ENCODE measurements at places on chromosomes 16 and 17. TPM values are rescaled to one million over a fixed set of nuclear protein-coding genes. Genes with fewer than 3 reads are reported as not detected.

GRCh38 chr17:80893604-80894438 lies 97.8 kb upstream of the CHMP6 start:
- DNase-seq: no peak

The C16orf86 gene
- total RNA-seq: 1.8 TPM

GRCh38 chr17:7782240-7782639 lies 51.8 kb upstream of the KDM6B start:
- DNase-seq: no peak

The KRT222 gene
- not detected for total RNA-seq

The PMFBP1 gene
- total RNA-seq: not detected

DNA sequence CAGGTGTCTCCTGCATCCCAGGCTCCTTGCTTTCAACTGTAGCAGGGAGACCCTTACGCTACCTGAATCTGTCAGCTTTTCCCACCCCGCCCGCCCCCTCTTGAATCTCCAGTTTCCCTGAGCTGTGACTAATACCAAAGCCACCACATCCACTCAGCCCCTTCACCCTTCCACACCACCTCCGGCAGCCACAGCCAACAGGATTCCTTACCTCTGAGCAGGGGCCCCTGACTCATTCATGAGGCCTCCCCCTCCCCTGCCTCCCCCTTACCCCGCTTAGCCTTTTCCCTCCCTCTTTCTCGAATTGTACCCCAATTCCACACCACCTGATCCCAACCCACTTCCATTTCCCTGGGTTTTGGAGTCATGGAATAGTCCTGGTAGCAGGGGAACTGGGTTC lies 2.3 kb downstream of the STX1B start:
- DNase-seq: no peak

- no peak for DNase-seq
Observed at GRCh38 chr16:72985148-72985941, 62.6 kb downstream of the ZFHX3 start.

The LDHD gene
- not detected for total RNA-seq

The KRTAP17-1 gene
- total RNA-seq: not detected

The IGSF6 gene
- not detected for total RNA-seq

- DNase-seq: no peak
Observed at GRCh38 chr17:47915776-47916398, 19.9 kb downstream of the SP2 start.

DNA sequence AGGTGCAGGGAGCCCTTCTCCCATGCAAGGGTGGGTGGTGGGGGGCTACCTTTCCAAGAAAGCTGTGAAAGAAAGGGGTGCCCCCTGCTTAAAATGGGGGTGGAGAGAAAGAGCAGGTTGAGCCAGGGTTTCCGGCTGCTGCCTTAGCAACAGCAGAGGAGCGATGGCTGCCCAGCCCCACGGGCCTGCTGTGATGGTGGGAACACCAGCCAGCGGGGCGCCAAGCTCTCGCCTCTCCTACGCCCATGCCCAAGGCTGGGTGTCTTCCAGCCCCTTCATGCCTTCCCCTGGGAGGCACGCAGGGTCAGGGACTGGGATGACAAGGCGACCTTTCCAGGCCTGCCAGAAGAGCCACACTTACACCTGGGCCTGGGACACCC lies 3.0 kb downstream of the FMNL1 start:
- peak; percentile 21 for DNase-seq

The MRM1 gene
- total RNA-seq: 23.2 TPM

The ITGB3 gene
- not detected for total RNA-seq

GRCh38 chr17:61404663-61404912 lies 4.9 kb downstream of the TBX2 start:
- no peak for DNase-seq

GRCh38 chr17:13036751-13037150 lies 18.9 kb upstream of the ELAC2 start:
- DNase-seq: no peak

- DNase-seq: no peak
Observed at GRCh38 chr16:3030222-3031212, 6.2 kb downstream of the BICDL2 start.

DNA sequence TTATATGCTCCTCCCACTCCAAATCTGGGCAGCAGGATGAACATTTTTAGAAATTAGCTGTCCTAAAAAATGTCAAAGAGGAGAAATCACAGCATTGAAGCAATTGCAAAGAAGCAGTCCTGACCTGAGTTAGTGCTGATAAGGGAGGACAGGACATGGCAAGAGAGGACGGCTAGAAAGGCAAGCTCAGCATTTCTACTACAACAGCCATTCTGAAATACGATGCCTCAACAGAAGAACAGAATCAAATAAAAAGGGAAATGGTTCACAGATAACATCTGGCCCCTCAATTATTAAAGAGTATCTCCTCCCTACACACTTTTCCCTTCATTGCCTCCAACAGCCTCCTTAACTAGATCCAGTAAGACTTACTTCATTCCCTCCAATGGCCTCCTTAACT lies 18.3 kb downstream of the VPS53 start:
- DNase-seq: no peak

GRCh38 chr16:5461574-5461973 lies 364.0 kb upstream of the EEF2KMT start:
- no peak for DNase-seq

The FNDC8 gene
- not detected for total RNA-seq

DNA sequence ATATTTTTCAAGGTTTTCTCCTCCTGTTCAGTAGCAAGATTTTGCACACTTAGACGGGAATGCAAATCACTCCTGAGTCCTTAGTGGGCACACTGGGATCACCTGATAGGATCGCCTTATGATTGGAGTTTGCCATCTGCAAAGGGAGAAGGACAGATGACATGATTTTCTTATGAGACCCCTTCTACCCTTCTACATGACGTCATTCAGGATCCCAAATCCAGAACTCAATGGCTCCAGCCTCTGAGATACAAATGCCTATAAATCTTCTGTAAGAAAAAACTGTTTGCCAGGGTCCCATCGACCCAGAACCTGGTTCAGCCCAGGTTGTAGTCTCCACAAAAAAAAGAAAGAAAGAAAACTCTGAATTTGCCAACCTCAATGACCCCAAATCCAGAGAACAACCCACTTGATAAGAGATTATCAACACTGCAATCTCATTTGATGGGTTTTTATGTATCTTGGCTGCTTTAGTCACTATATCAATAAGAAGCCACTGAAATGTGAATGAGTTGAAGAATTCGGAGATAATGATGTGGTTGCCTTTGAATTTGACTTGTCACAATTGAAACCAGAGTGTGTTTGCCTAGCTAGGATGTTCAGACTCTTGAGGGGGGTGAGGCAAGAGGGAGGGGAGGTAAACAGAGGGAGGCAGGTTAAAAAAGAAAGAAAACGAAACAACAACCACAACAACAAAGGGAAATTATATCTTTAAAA lies 6.7 kb downstream of the ZNF423 start:
- no peak for DNase-seq

DNA sequence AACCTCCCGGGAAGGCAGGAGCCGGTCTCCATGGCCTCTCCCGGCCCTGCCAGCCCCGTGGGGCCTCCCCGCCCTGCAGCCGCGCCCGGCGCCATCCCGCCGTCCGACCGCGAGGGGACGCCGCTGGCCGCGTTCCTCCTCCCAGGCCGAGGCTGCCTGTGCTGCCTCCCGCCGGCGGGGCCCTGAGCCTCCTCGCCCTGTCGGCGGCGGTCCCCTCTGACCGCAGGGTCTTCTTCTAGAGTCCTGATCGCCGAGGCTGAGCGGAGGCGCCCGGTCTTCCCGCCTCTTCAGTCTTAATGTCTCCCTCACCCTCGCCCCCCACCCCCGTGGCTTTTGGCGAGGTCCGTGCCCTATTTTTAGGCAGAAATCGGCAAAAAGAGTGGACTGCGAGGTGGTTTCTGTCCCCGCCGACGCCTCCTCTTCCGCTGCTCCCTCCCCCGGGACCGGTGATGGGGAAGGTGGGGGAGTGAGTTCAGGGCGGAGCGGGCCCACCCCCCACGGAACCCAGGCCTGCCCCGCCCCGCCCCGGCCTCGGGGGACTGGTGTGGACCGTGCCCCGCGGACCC lies 794 bp upstream of the CPNE7 start:
- DNase-seq: peak; percentile 46

DNA sequence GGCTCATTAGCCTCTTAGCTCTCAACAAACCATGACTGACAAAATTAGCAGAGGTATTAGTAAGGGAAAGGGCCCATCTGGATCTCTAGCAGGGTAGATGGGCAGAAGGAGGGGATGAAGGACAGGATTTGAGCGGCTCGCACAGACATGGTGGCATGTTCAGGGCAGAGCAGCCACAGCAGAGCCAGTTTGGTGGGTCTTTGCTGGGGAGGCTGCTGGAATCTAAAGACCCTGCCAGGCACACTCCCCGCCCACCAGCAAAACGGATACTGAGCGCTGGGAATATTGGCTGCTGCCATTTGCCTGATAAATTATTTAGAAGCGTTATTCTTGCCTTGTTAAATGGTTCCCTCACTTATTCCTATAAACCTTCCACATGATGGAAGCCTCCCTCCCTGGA lies 20.7 kb upstream of the NAT9 start:
- no peak for DNase-seq

DNA sequence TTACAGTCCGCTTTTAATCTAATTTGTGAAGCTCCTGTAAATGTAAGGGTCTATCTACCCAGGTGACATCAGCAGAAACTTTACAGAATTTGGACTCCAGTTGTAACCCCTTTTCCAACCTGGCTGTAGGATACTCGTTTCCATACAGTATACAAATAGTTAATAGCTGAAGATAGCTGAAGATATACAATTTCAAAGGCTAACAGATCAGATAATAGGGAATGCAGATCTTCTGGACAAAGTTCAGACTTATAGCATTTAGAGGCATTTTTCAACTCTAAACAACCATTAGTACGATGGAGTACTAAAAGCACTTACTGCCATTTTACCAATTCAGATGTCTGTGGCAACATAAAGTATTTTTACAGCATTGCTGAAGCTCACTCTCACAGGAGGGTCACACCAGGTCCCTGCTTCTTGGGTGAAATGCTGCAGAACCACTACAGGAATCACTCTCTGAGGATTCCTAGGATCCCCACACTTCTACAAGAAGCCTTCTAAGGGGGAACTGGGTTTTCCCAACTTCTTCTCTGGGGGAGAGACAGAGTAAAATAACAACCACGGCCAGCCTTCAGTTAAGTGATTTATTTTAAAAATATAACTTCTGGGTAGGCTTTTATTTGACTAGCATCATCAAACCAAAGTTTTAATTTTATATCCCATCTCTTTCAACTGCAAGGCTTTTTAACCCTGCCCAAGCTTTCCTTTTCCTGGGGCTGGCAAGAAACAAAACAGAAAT lies 2.9 kb downstream of the VEZF1 start:
- no peak for DNase-seq

The TBC1D3I gene
- total RNA-seq: 1.2 TPM

DNA sequence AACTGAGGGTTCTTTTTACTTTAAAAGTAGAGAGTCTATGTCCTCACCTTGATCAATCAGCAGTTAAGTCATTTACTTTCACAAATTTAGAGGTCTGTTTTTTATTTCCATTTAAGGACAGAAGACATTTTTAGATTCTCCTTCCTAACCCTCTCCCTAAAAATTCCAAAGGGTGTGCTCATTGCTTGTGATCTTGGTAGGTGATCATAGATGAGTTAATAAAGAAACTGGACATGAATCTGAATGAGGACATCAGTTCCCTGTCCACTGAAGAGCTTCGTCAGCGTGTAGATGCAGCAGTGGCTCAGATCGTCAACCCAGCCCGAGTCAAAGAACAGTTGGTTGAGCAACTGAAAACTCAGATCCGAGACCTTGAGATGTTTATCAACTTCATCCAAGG lies 8.8 kb downstream of the RUNDC1 start:
- no peak for DNase-seq

DNA sequence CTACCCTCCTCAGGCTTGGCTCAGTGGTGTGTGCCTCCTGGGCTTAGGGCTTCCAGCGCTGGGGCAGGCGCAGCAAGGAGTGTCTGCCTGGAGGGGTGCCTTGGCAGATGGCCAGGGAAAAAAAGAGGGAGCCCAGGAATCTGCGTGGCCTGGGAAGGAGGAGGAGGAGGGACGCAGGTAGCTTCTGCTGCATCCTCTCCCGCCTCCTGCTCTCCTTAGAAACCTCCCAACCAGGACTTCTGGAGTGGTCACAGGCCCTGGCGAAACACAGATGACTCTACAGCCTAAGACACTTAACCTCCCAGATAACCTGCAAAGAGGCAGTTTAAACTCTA lies 7.3 kb upstream of the BCAR1 start:
- DNase-seq: no peak

DNA sequence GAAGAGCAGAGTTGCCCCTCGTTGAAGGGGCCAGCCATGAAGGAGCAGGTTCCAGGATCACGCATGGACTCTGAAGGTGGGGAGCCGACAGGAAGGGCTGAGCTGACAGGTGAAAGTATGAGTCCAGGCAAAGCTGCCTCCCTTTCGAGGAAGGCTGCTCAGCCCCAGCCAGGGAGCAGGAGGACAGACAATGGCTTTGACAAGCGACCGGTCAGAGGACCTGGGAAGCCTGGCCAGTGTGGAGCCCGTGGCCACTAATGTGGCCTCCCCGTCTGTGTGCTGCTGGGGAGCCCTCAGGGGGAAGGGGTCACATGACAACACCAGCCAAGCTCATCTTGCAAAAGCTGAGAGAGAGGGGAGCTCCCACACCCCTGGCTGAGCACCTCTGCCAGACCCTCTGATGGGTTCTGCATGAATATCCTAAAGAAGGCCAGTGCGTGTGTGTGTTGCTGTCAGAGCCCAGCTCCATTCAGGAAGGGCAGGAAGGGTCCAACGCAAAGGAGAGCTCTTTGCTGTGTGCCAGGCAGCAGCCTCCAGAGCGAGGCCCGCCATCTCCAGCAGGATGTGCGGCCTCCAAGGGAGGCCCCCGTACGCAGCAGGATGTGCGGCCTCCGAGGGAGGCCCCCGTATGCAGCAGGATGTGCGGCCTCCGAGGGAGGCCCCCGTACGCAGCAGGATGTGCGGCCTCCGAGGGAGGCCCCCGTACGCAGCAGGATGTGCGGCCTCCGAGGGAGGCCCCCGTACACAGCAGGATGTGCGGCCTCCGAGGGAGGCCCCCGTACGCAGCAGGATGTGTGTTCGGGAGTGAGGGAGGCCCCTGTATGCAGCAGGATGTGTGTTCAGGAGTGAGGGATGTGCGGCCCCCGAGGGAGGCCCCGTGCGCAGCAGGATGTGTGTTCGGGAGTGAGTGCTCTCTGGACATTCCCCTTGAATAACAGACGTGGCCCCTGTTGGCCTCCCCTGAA lies 102.1 kb upstream of the CHMP6 start:
- DNase-seq: no peak
